Ureter (tissue), 1 donor: ENCODE measurements at places on chromosomes 3 and 15. TPM values are rescaled to one million over a fixed set of nuclear protein-coding genes. Genes with fewer than 3 reads are reported as not detected.

DNA sequence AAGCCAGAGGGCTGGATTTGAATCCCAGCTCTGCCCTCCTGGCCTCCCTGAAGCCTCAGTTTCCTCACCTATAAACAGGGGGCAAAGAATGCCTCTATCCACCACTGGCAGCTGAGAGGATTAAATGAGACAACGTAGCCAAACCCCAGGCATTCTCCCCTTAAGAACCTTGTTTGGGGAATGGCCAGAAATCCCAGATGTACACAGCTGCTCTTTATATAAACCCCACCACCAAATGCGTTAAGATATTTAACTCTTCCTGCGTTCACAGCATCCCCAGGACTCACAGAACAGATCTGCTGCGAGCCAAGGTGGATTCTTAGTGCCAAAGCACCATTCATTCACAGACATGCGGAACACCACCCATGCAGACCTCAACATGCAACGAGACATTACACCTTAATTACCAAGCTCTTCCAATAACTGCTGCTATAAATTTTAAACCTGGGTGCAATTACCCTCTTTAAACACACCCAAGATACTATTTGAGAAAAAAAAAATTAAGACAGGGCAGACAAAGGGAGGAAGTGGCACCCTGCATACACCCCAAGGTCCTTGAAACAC is 5.2 kb downstream of the TLE3 start:
- no peak for DNase-seq

DNA sequence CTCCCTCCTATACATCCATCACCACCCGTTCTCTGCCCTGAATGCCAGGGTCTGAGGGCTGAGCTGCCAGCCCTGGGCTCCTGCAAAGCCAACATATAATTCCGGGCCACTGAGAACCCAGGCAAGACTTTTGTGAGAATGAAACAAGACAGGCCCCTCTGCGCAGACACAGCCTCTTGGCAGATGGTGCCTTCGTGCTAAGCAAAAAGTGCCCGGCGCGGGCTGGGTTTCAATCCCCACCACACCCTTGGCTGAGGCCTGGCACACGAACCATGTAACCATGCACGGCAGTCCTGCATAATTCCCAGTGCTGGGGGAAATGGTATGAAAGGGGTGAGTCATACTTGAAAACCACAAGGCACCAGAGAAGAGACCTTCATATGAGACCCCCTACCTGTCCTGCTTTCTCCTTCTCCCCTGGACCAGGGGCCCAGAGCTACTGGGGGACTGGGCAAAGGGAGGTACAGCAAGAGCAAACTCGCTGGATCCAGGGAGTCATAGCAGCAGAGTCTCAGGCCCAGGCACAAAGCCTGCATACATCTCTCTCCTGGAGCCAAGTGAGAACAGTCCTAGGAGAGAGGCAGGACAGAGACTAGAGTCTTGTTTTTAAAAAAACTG is 26.1 kb upstream of the LOXL1 start:
- DNase-seq: no peak

GRCh38 chr15:71811752-71812735 is 1.7 kb downstream of the NR2E3 start:
- DNase-seq: no peak

DNA sequence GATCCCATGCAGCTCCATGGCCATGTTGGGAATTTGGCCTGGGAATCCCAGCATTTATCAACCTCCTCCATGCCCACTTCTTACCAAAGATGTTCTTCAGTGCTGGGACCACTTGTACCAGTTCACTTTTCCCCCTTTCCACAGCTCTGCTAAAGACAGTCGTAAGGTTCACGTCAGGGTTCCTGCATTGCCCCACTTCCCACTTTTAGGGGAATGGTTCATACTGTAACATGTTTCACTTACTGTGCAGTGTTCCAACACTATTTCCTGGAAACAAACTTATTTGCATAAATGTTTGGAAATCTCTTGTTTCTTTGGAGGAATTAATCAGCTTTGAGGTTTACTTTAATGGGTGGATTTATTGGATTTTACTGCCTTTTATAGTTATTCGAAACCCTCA is 17.0 kb downstream of the APH1B start:
- no peak for DNase-seq

DNA sequence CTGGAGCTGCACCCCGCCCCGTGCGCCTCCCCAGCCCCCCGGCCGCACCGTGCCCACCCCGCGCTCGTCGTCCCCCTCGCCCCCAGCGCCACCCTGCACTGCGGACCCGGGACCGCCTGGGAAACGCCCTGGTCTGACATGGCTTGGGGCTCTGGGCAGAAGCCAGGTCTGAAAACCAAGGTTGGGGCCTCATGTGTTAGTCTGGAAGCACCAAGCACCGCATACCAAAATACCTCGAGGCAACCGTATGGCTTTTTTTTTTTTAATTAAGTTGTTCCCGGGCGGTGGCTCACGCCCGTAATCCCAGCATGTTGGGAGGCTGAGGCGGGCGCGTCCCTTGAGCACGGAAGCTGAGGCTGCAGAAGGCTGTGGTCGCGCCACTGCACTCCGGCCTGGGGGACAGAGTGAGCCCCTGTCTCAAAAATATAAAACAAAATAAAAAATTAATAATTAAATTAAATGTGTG is 91.5 kb upstream of the CHD2 start:
- DNase-seq: no peak

DNA sequence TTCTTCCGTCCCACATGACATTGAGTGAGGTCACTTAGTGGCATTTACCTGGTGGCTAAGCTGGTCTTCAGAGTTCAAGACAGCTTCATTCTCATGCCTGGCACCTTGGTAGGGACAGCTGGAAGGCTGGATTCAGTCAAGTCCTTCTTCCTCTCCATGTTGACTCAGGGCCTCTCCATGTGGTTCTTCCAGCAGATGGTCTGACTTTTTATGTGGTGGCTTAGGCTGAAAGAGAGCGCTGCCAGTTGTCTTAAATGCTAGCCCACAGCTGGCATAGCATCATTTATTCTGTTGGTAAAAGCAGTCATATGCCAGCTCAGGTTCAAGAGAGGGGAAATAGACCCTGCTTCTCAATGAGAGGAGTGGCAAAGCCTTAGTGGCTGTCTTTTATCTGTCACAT is 53.0 kb upstream of the CTDSPL start:
- no peak for DNase-seq

DNA sequence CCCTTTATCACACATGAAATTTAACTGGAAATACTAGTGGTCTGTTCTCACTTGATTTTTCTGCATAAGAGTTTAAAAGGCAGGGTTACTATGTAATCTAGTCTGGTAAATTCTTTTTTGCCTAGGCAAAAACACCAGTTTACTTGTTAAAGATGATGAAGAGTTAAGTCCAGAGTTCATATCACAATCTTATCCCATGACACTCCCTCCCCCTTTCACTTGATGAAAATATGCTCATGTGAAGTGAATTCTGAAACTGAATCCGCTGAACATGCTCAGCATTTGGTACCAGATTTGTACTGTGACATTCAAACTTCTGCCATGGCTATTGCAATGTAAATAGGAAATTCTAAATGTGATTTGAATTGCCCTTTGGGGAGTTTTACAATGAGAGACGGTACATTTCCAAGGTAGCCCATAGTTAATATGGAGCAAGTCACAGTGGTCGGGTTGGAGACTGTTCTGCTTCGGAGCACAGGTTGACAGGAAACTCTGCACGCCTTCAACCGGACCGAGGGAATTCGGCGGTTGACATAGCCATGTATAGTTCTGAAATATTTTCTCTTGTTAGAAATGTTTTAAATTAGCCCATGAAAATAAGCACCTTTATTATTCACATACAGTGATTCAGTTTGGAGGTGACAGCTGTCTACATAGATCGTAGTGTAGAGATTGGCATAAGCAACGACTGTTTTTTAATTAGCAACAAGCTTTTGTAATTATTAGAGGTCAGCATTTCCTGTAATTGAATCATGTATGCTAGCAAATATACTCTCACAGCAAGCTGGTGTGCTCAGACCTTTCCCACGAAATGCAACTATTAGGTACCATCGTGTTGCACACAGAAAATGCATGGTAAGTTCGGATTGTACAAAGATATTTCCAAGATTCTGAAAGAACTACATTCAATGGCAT is 768.6 kb upstream of the GOLIM4 start:
- no peak for DNase-seq

DNA sequence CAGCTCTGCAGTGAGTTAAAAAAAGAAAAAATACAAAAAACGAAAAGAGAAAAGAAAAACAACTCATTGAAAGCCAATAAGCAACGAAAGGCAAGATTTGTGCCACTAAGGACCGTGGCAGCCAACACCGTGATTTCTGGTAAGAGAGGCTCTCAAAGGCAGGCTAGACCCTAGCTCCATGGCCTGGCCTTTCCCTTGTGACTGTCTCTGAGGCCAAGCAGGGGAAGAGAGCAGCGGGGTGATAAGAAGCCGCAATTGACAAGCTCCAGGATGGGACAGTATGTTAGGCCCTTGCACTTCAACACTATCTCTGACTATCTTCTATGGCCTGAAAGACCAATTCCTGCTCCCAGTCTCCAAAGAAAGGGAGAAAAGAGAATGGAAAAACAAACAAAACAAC is 12.4 kb downstream of the APOD start:
- DNase-seq: no peak

- no peak for DNase-seq
These were observed 42.0 kb upstream of the GCSAM start for GRCh38 chr3:112175037-112175436.

DNA sequence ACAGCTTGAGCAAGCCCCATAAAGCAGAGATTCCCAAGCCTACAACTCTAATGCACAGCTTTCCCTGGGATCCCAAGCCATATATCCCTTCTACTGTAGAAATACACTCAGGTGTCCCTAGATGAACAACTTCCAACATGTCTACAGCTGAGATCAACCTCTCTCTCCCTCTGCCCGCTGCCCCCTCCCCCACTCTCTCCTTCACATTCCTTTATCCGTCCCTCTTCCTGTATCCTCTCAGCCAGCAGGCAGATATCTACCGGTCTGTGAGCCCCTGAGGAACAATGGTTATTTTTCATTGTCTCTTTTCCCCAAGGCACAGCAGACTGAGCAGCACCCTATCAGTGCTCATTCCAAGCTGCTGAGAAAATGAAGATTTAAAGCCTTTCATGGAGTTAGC is 138.6 kb downstream of the SUCLG2 start:
- no peak for DNase-seq

Gene NT5DC2
- 54.9 TPM for total RNA-seq
